Activated T-helper 1 cell treated with anti-CD3 and anti-CD28 coated beads, Interleukin-12 subunit alpha, Interleukin-12 subunit beta, Interleukin-2, Interleukin-4 antibody, amounts not matched to agents 30 ng/mL and 10 ng/mL and 1 ng/mL, durations not matched to agents 14 hours and 24 hours and 36 hours (primary cell): ENCODE measurements at places on chromosomes 5 and 9. TPM values are rescaled to one million over a fixed set of nuclear protein-coding genes. Genes with fewer than 3 reads are reported as not detected.

DNA sequence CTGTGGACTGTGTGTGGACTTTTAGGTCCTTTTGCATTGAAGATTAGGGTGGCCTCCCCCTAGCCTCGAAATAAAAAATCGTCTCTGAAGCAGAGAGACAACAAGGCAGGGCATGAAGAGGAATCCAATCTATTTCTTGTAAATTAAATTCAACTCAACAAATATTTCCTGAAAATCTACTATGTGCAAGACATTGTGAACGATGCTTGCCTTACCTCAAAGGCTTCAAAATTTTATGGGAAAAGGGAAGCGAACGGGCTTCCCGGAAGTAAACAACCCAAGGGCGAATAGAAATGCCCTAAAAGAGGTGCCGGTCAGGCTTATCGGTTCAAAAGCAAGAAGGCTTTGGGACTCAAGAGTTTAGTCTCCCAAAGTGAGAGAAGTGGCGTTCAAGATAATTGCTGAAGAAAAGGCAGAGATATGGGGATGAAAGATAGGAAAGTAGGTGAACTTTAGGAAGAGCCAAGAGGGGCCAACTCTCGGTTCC lies 525 bp downstream of the KIF24 start:
- no peak for DNase-seq

DNA sequence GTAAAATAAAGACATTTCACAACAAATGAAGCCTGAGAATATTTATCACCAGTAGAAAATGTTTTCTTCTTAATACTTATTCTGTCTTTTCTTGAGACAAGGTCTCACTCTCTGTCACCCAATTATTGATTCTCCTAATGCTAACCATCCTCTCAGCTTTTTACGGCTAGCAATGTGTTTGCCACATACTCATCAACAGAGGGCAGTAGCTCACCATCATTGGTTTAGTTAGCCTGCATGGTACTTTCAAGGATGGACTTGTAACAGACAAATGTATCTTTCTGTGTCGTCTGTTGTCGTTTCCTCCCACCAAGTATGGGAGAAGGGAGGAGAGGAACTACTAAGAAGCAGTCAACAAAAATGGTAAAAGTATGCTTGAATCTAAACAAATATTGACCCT lies 5.9 kb upstream of the ACO1 start:
- DNase-seq = peak; percentile 45

- no peak for DNase-seq
Observed at GRCh38 chr9:28289746-28290145, 716.5 kb upstream of the C9orf72 start.

GRCh38 chr5:114192108-114192507 lies 169.8 kb upstream of the KCNN2 start:
- no peak for DNase-seq

GRCh38 chr5:6393596-6394194 lies 15.3 kb upstream of the MED10 start:
- no peak for DNase-seq

- peak; percentile 31 for DNase-seq
Observed at GRCh38 chr9:136629879-136630661, 32.6 kb upstream of the EGFL7 start.

DNA sequence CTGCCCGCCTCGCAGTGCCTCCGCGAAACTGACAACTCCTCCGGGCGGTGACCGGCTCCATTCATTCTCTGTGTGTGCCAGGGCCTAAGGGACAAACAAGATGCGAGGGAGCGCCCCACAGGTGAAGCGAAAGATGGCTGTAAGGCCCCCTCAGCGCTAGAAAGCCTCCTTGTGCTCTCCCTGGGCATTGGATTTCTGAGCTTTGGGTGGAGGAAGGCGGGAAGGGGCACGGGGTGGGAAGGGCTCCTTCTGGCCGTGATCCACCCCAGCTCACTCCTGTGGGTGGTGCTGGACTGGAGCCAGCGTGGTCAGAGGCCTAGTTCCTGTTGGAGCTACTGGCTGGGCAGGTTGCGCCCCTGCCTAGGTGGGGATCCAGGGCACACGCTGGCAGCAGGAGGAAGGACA lies 943 bp downstream of the GALNT12 start:
- DNase-seq = no peak

DNA sequence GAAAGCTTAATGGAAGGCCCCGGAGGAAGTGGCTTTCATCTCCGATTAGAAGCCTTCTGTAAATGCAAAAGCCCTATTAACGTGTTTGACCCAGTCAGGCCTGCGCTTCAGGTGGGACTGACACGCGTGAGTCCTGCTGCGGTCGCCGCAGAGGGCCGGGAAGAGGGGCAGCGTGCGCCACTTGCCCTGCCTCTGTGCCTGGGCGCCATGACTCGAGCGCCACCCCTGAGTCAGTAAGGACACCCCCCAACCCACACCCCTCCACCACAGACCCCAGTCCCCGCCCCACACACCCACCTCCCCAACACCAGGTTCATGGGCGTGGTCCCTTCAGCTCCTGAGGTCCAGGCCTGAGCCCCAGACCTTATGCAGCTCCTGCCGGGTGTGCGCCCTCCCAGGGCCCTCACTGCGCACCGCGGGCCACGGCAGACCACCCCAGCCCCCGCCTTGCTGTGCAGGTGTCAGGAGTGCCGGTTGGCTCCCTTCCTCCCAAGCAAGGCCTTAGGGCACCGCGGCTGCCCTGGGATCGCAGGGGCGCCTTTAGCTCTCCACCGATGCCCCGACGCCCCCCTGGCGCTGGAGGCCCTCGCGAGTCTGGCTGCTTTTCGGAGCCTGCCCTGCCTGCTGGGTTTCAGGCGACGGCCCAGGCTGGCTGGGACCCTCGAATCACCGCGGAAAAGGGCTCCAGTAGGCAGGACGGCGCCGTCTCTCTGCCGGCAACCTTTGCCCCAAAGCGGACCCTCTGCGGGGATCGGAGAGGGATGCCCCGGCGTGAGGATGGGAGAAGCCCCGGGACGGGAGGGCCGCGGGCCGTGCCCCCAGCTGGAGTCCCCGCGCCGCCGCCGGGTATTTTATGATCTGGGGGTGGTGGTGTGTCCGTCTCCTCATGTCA lies 625 bp upstream of the OLFM1 start:
- no peak for DNase-seq

- DNase-seq = no peak
Observed at GRCh38 chr5:160500786-160501779, 79.4 kb downstream of the PTTG1 start.

GRCh38 chr5:72115296-72115695 lies 8.0 kb downstream of the MAP1B start:
- DNase-seq = no peak

DNA sequence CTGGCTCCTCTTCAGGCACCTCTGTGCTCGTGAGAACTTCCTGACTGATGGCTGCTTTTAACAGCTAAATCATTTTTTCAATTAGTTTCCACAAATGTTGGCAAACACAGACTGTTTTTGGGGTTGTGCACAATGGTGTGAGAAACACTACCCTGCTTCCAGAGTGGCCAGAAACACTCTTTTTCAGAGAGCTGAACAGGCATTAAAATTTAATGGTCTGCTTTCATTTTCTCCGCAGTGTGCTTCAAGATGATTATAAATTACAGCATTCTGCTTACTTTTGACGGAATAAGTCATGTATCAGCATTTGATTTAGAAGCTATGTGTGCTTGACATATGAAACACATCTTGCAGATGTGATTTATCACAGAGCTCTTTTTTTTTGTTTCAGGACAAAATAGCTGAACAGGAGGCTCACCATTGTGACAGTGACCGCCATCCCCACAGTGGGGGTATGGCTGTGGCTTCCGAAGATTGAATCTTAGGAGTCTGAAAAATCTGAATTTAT lies 454.5 kb upstream of the ZNF608 start:
- DNase-seq = no peak

DNA sequence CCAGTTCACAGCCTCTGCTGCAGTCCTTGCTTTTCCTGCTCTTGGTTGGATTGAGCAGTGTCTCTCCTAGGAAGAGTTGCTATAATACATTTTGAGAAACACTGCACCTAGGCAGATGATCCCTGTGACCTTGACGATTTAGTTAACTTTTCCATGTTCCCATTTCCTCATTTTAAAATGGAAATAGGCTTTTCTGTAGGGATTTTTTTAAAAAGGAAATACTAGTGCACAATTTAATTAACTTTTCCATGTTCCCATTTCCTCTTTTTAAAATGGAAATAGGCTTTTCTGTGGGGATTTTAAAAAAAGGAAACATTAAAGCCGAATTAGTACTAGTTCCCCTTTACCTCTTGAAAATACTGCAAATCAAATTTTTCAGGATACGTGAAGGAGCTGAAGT lies 4.7 kb downstream of the ATP6V0E1 start:
- no peak for DNase-seq

- no peak for DNase-seq
Observed at GRCh38 chr5:2240118-2240904, 357.6 kb upstream of the IRX4 start.

DNA sequence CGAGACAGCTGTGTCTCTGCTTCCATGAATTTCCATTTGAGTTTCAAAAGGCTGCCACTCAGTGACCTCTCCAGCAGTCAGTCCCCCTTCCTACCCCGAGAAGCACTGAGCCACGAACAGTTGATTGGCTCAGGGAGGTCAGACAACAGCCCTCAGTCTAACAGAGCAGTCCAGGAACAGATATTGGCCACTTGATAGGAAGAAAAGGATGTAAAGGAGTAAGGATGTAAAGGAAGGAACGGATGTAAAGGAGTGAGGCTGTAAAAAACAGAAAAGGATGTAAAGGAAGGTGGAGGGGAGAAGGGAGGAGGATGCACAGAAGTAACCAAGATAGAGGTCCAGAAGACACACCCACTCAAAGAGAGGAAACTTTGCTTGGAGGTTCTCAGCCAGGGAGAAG lies 3.2 kb upstream of the NR4A3 start:
- no peak for DNase-seq

GRCh38 chr5:22998362-22998761 lies 145.2 kb upstream of the CDH12 start:
- no peak for DNase-seq

DNA sequence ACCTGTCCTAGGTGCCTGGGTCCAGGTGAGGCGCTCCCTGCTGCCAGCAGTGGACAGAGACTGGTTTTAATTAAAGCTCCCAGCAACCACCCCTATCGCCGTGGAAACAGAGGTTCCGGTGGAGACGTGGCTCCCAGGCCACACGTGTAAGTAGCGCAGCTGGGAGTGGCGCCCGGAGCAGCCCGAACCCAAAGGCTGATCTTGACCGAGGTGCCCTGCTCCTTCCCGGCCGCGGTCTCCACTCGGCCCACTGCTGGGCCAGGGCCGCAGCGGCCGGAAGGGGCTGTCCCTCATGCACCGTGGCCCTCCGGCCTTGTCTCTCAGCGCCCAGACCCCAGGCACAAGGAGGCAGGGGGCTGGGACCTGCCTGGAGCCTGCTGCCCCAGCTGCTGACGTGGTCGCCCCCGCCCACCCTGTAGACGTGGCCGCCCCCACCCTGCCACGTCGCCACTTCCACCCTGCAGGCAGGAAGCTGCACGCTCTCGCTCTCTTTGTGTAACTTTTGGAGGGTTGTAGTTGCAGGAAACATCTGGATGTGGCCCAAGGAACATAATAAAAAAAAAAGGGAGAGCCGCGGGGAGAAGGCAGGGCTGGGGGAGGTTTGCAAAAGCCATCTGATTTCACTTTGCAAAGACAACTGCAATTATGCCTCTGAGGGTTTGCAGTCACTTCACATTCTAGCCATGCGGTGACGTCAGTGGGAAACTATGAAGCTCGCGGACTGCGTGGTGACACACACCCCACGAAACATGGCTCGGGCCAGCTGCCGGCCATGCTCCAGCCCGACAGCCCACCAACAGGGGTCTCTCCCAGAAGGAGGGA lies 129.9 kb downstream of the RXRA start:
- peak; percentile 57 for DNase-seq

DNA sequence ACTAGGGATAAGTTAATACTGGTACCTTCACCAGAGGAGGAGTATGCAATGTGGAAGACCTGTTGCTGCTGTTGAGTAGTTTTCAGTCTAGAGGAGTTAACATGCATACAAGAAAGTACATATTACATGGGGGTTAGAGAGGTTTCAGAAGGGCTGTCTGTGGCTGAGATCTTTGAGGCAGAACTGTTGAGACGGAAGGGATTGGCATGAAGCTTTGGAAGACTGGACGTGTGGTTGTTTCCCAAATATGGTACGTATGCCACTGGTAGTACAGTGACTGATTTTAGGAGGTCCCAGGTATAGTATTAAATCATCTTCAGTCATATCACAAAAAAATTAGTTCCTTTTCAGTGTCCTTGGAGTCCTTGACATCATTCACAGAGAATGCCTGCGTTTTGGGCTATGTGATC lies 17.6 kb downstream of the TNFAIP8 start:
- DNase-seq = no peak

- DNase-seq = no peak
Observed at GRCh38 chr9:106529616-106530015, 333.4 kb upstream of the ZNF462 start.

DNA sequence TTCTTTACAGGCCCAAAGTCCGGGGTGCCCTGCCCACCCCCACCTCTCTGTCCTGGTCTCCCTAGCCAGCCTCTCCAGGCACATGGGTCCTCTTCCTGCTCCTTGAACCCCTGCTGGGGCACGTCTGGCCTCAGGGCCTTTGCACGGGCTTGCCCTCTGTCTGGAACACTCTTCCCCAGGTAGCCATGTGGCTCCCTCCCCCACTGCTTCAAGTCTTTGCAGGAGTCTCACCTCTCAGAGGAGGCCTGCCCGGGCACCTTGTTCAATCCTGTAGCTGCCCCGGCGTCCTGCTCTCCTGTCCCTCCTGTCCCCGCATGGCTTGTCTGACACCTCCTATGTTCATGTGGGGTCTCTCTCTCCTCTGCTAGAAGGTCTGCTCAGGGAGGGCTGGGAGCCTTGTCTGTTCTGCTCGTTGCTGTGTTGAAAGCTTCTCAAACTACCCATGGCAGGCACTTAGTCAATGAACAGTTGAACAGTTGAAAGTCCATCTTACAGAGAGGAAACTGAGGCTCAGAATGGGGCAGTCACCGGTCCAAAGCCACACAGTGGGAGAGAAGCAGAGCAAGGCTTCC lies 241.4 kb downstream of the PBX3 start:
- DNase-seq = no peak

DNA sequence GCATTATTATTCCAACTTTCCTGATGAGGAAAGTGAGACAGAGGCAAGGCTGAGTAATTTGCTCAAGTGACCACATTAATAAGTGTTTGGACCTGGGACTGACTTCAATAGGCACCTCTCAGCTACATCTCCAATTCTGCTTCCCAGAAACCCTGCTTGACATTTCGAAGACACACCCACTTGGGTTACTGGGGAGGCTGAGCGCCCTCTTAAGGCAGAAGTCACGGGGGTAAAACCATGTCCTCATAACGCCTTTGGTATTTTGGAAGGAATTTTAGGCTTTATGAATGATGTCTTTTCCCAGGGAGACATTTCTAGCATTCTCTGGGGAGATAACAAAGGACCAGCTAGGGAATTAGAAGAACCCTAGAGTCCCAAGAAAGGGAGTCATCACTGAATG lies 53.3 kb downstream of the TRPC7 start:
- no peak for DNase-seq

- DNase-seq = no peak
Observed at GRCh38 chr5:16482891-16483290, 17.3 kb upstream of the ZNF622 start.

- no peak for DNase-seq
Observed at GRCh38 chr5:97559827-97560598, 377.0 kb upstream of the RIOK2 start.

GRCh38 chr9:93532141-93532540 lies 44.2 kb upstream of the PHF2 start:
- DNase-seq = no peak

GRCh38 chr5:55218967-55219366 lies 8.1 kb downstream of the MCIDAS start:
- DNase-seq = no peak

Gene LCN9
- not detected in 2 replicates for total RNA-seq

Gene BARHL1
- total RNA-seq = not detected in 2 replicates

Gene SYNPO
- total RNA-seq = not detected in 2 replicates

Gene C5orf34
- total RNA-seq = 5.3 and 5.5 TPM in 2 replicates

Gene C9orf50
- not detected in 2 replicates for total RNA-seq

Gene PPP6C
- 47.2 and 50.8 TPM in 2 replicates for total RNA-seq

Gene GARNL3
- total RNA-seq = 1.5 and 2.0 TPM in 2 replicates

Gene NR5A1
- total RNA-seq = not detected in 2 replicates

Gene KIF20A
- total RNA-seq = 17.4 and 18.8 TPM in 2 replicates
